Right atrium auricular region (tissue), 2 donors: ENCODE measurements at places on chromosomes 2 and 18. TPM values are rescaled to one million over a fixed set of nuclear protein-coding genes. Genes with fewer than 3 reads are reported as not detected.

GRCh38 chr2:47499621-47500309, 96.8 kb downstream of the MSH2 start:
- H3K4me3 ChIP-seq: no peak overlapping the region
- no peaks in the 10 kb centered on the region for H3K4me1 ChIP-seq
- no peaks in the 10 kb centered on the region for H3K36me3 ChIP-seq
- no peak for DNase-seq
- H3K27ac ChIP-seq: no peak overlapping the region

DNA sequence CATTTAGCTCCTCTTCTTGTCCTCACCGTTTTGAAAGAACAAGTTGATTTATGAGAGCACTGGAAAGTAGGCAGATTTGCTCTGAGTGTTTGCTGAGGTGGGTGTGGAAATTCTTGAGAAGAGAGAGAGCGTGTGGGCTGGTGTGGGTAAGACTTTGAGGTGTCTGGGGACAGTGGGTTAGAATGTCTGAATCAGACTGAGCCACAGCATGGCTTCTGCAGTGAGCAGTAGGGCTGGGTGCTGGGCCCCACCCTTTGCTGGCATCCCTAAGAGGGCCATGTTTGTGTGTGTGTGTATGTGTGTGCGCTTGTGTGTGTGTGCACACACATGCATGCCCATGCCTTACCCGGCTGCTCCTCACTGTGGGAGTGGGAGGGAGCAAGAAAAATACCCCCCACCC, 63.7 kb downstream of the COPS8 start:
- H3K27ac ChIP-seq: no peak overlapping the region
- no peaks in the 10 kb centered on the region for H3K36me3 ChIP-seq
- H3K4me1 ChIP-seq: no peaks in the 10 kb centered on the region
- no peak for DNase-seq

- DNase-seq: no peak
- H3K36me3 ChIP-seq: no peaks in the 10 kb centered on the region
- no peaks in the 10 kb centered on the region for H3K27me3 ChIP-seq
- H3K27ac ChIP-seq: no peak overlapping the region
These were observed 52.6 kb downstream of the TACR1 start for GRCh38 chr2:75146606-75147332.

DNA sequence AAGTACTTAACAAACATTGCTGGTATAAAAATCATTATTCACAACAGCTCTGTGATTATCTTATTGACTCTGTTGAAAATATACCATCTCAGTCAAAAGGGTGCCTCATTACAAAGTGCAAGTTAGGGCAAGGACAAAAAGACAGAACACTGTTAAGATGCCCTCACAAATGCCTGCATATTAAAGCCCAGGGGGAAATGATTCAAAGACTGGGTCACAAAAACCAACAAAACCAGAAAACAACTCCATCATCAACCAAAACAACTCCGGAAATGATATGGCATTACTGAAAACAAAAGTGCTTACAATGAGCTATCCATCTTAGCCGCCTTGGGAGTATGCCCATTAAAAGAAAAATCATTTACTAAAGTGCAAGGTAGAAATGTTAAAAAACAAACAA, 9.9 kb downstream of the PLA2R1 start:
- no peak overlapping the region for H3K4me3 ChIP-seq
- no peak for DNase-seq
- H3K27ac ChIP-seq: no peak overlapping the region
- H3K36me3 ChIP-seq: no peaks in the 10 kb centered on the region
- H3K27me3 ChIP-seq: no peaks in the 10 kb centered on the region

DNA sequence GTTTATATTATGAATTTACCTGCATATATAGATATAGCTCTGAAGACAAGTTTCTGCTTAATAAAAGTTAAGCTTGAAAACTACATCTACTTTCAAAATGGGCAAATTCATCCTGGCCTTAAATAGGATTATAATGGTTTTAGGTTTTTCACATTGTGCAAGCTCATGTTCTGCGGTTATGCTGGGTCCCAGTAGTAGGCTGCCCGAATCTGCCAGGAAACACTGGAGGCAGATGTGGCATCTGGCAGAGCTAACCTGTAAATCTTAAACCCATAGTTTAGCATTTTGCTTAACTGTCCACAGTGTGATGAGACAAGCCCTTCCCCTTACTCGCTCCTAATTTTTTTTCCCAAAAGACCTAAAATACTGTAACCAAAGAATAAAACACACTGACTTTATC, 234.2 kb downstream of the TCF4 start:
- no peaks in the 10 kb centered on the region for H3K27me3 ChIP-seq
- no peaks in the 10 kb centered on the region for H3K36me3 ChIP-seq
- H3K4me1 ChIP-seq: no peaks in the 10 kb centered on the region
- no peak for DNase-seq

GRCh38 chr18:75926811-75927210, 499.3 kb upstream of the SMIM21 start:
- no peak overlapping the region for H3K27ac ChIP-seq
- DNase-seq: no peak
- peaks cover 13% of the 10 kb centered on the region for H3K4me1 ChIP-seq
- no peaks in the 10 kb centered on the region for H3K27me3 ChIP-seq
- H3K36me3 ChIP-seq: no peaks in the 10 kb centered on the region
- no peak overlapping the region for H3K4me3 ChIP-seq

DNA sequence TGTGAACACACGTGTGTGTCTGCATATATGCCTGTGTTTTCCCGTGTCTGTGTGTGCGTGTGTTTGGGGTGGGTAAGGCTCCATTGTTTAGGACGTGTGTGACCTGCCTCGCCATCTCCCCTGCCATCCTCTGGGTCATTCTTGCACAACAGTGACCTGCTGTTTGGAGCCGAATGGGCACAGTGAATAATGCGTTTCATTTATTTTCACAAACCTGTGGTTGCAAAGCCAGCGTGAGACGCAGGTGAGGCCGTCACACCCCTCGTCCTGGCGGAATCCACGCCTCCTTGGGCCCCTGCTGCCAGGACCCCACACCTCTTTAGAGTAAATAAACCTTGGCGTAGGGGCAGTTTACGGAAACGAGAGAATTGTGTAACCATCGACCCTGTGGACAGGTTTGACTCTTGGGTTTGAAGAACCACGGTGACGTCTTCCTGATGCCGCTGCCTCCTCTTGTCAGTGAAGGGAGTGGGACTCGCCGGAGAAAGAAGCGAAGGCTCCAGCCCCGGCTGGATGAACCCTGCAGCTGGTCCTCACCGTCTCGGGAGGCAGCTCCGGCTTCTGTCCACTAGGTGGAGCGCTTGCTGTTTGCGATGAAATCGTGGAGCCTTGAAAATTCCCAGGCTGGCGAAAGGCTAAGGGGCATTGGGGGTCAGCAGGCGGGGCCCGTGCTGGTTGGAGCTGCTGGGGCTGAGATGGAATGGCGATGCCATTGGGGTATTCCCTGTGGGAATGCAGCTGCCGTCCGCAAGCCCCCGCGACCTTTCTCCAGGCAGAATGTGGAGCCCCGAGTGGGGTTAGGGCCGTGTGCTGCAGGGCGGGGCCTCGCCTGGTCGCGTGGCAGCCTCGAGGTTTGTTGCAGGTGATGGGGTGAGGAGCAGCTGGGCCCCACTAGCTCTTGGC, 81.1 kb downstream of the RTP5 start:
- no peak for DNase-seq
- H3K27me3 ChIP-seq: no peaks in the 10 kb centered on the region
- no peaks in the 10 kb centered on the region for H3K36me3 ChIP-seq
- peaks cover 9% of the 10 kb centered on the region for H3K4me1 ChIP-seq
- H3K27ac ChIP-seq: no peak overlapping the region

DNA sequence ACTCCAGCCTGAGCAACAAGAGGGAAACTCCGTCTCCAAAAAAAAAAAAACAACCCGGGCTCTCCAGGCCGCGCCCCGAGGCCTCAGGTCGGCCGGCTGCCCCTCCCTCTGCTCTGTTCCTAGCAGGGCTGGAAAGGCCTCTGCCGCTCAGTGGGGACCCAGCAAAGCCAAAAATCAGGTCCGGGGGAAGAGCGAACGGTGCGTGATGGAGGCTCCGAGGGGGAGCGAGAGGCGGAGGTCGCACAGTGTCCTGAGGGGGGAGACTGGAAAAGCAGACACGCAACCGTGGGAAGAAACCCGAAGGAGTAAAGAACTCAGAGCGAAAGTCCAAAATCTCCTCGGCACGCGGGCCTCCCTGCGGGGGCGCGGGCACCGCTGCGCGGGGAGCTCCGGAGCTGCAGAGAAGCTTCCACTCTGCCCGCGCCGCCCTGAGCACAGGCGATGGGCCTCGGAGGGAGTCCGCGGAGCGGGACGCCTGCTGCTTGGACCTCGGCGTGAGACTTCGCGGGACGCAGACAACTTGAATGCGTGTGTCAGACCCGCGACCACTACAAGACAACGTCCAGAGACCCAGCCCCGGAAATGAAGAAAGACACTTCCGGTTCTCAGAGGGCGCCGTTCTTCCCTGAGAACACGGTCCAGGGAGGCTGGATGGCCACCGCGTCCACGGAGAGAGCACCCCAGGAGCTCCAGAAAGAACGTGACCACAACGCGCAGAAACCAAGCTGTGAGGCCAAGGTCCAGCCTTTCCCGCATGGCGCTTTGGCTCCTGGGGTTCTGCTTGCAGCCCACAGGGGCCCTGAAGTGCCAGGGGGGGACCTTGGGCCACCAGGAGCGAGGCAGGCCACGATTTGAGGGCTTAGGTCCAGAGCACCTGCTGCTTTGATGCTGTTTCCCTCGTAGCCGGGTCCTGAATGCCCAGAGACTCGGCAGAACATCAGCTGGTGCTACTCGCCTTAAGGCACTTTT, 219.8 kb downstream of the DPP10 start:
- DNase-seq: no peak
- no peak overlapping the region for H3K27ac ChIP-seq
- H3K27me3 ChIP-seq: no peaks in the 10 kb centered on the region
- no peaks in the 10 kb centered on the region for H3K36me3 ChIP-seq
- H3K4me3 ChIP-seq: peak overlapping the region; percentile 36

GRCh38 chr2:39154944-39155343, 34.1 kb upstream of the SOS1 start:
- DNase-seq: no peak
- H3K27ac ChIP-seq: no peak overlapping the region
- H3K36me3 ChIP-seq: no peaks in the 10 kb centered on the region
- no peak overlapping the region for H3K4me3 ChIP-seq

DNA sequence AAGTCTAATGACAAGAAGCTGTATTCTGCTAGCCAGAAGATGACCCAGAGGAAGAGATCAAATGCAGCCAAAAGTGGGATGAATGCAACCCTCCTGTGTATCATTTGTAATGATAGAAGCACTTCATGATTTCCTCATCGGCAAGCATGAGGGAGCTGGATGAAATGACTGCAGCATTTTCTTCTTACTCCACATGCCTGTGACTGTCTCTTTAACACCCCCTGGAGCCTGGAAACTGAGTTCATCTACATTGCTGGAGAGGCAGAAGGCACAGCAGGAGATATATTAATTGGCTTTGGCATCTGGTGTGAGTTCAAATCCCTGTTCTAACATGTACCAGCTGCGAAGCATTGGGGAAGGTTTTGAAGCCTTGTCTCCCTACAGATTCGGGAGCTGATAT, 37.7 kb downstream of the ID2 start:
- no peaks in the 10 kb centered on the region for H3K27me3 ChIP-seq
- H3K27ac ChIP-seq: no peak overlapping the region
- no peaks in the 10 kb centered on the region for H3K4me1 ChIP-seq
- no peaks in the 10 kb centered on the region for H3K36me3 ChIP-seq

- no peaks in the 10 kb centered on the region for H3K36me3 ChIP-seq
- peak overlapping the region; percentile 40 for H3K27ac ChIP-seq
- H3K4me3 ChIP-seq: no peak overlapping the region
- H3K4me1 ChIP-seq: peaks cover 12% of the 10 kb centered on the region
These were observed 2.4 kb upstream of the MSGN1 start for GRCh38 chr2:17813742-17814473.

DNA sequence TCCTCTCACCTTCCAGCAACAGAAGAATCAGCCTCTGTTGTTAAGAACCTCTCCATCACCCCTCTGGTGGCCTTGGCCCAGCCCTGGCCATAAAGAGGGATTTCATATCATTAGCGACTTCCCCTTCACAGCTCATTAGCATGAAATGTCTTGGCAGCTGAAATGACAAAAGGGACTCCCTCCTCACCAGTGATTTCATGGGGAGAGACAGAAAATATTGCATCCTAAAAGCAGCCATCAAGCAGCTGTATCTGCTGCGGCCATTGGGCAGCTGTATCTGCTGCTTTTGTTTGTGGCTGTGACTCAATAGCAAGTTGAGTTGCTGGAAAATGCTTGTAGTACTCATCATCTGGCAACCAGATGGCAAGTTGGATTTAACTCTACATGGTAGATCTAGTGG, 105.9 kb upstream of the RMDN2 start:
- H3K27me3 ChIP-seq: no peaks in the 10 kb centered on the region
- DNase-seq: no peak
- H3K27ac ChIP-seq: no peak overlapping the region

DNA sequence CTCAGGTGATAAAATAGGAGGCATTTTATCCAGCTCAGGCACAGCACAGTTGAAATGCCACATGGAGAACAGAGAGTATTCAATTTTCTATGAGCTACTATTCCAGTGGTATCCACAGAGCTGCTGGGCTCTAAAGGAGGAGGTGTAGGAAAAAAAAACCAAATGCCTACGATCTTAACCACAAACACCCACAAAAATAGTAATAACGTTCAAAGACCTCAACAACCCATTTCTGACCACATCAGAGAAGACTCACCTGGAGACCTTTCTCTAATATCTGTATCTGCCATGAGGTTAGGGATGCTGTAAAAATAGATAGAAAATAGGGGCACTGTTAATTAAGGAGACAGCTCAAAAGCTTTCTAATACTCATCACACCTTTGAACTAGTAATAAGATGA, 294.6 kb upstream of the PARD3B start:
- H3K27ac ChIP-seq: no peak overlapping the region
- no peaks in the 10 kb centered on the region for H3K27me3 ChIP-seq
- no peaks in the 10 kb centered on the region for H3K36me3 ChIP-seq
- no peak for DNase-seq
- H3K4me3 ChIP-seq: no peak overlapping the region

- H3K4me3 ChIP-seq: no peak overlapping the region
- no peaks in the 10 kb centered on the region for H3K27me3 ChIP-seq
These were observed 227.5 kb downstream of the MTX2 start for GRCh38 chr2:176496761-176497160.

- H3K36me3 ChIP-seq: no peaks in the 10 kb centered on the region
- DNase-seq: peak; percentile 93
- peaks cover 34% of the 10 kb centered on the region for H3K4me1 ChIP-seq
- no peaks in the 10 kb centered on the region for H3K27me3 ChIP-seq
These were observed 132.5 kb upstream of the EPAS1 start for GRCh38 chr2:46164529-46165301.

- H3K36me3 ChIP-seq: no peaks in the 10 kb centered on the region
- H3K4me1 ChIP-seq: peaks cover 16% of the 10 kb centered on the region
- H3K27me3 ChIP-seq: no peaks in the 10 kb centered on the region
- H3K27ac ChIP-seq: no peak overlapping the region
- no peak overlapping the region for H3K4me3 ChIP-seq
- no peak for DNase-seq
These were observed 70.2 kb downstream of the TPGS2 start for GRCh38 chr18:36758623-36759022.

- no peak for DNase-seq
- H3K4me1 ChIP-seq: no peaks in the 10 kb centered on the region
- H3K27me3 ChIP-seq: no peaks in the 10 kb centered on the region
- no peak overlapping the region for H3K4me3 ChIP-seq
- no peak overlapping the region for H3K27ac ChIP-seq
These were observed 365.4 kb upstream of the RGPD4 start for GRCh38 chr2:107461301-107461700.

The RNF152 gene
- total RNA-seq: 7.7 TPM

The PFN4 gene
- not detected for total RNA-seq

The FEV gene
- not detected for total RNA-seq

The TMEM200C gene
- 0.26 TPM for total RNA-seq

The SLC14A1 gene
- total RNA-seq: 11.4 TPM

The NTSR2 gene
- total RNA-seq: not detected

The CAPN14 gene
- total RNA-seq: 0.16 TPM

The ANKRD62 gene
- total RNA-seq: not detected

The ITM2C gene
- total RNA-seq: 35.8 TPM

The HOXD8 gene
- 0.55 TPM for total RNA-seq
